ENCODE measurements at places on chromosomes 1 and 21.

GRCh38 chr1:94543893-94544635 lies 2.5 kb upstream of the F3 start:
- no peak for DNase-seq

DNA sequence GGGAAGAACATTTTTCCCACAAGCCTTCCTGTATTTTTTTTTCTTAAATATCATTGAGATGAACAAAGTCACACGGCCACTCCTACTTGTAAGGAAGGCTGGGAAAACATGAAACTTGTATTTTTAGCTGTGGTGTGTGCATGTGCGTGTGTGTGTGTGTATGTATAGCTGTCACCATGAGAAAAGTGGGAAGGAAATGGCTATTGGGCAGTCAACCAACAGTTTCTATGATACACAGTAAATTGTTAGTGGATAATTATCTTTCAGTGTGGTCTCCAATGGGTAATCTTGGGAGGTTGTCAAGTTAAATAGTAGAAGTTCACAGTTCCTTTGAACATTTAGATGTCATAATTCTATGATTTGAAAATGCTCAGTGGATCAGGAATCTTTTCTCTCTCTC lies 132.7 kb upstream of the USP24 start:
- no peak for DNase-seq

- DNase-seq = no peak
Observed at GRCh38 chr1:171212607-171213351, 27.7 kb downstream of the FMO2 start.

- no peak for DNase-seq
Observed at GRCh38 chr1:17287130-17287776, 20.7 kb upstream of the PADI4 start.

- DNase-seq = no peak
Observed at GRCh38 chr1:12231276-12231595, 1.4 kb downstream of the VPS13D start.

DNA sequence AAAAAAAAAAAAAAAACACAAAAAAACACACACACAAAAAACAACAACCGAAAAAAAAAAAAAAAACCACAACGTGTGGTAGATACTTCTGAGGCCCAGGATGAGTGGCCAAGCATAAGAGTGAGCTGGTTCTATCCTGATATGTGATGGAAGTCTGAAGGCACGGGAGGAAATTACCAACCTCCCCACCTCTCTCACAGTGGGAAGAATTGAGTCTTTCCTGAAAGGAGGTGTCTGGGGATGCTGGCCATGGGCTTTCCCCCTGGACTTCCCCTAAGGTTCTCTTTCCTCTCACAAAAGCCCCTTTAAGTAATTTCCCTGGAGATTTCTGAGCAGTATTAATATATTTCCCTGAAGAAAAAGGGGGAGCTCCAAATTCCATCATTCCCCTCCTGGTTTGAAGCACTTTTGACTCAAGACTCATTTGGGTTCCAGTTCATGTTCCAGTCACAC lies 5.2 kb downstream of the TMCC2 start:
- no peak for DNase-seq

- DNase-seq = no peak
Observed at GRCh38 chr1:166673722-166674121, 165.6 kb upstream of the POGK start.

GRCh38 chr1:180080439-180080838 lies 74.2 kb upstream of the QSOX1 start:
- DNase-seq = no peak

Data from omental fat pad (tissue), 4 donors.